ENCODE measurements at places on chromosomes 12 and 14. TPM values are rescaled to one million over a fixed set of nuclear protein-coding genes. Genes with fewer than 3 reads are reported as not detected.

CCDC196 gene
- total RNA-seq = not detected

C3AR1 gene
- total RNA-seq = 42.2 TPM

HOXC9 gene
- total RNA-seq = not detected

CD4 gene
- total RNA-seq = 83.7 TPM

INSM2 gene
- total RNA-seq = 0.12 TPM

KCNC2 gene
- not detected for total RNA-seq

BEGAIN gene
- 1.3 TPM for total RNA-seq

MYBPC1 gene
- total RNA-seq = not detected

ARL1 gene
- 85.5 TPM for total RNA-seq

CLSTN3 gene
- 37.8 TPM for total RNA-seq

Measured in lung (tissue), 17 donors.